ENCODE measurements at places on chromosomes 4 and X.

DNA sequence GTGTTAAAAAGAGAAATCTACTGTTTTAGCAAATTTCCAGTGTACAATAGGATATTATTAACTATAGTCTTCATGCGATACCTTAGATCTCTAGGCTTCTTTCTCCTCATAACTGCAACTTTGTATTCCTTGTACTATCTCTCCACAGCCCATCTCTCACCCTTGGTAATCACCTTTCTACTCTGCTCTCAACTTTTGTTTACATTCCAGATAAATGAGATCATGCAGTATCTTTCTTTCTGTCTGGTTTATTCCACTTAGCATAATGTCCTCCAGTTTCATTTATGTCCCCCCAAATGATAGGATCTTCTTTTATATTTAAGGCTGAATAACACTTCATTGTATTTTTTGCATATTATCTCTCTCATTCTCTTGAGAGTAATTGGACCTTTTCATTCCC lies 165.5 kb downstream of the HS3ST1 start:
- no peak for DNase-seq

DNA sequence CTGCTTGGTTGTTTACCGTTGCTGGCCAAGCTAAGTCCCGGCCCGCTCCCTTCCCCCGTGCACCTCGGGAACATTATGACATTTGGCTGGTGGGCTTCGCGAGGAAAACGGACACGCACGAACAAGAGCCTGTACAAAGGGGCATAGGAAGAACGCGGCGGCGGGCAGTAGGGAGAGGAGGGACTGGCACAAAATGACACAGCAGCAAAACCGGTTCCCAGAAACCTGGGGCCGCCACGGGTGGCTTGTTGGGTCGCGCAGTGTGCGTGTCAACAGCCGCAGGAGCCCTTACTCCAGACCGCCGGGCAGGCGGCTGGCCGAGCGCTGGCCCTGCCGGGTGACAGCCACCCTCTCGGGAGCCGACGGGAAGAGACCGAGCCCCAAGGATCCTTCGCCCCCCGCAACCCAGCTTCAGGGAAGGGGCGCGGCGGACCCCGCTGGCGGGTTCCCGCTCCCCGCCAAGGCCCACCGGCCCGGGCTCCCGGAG lies 1.6 kb upstream of the LIN54 start:
- no peak for DNase-seq

DNA sequence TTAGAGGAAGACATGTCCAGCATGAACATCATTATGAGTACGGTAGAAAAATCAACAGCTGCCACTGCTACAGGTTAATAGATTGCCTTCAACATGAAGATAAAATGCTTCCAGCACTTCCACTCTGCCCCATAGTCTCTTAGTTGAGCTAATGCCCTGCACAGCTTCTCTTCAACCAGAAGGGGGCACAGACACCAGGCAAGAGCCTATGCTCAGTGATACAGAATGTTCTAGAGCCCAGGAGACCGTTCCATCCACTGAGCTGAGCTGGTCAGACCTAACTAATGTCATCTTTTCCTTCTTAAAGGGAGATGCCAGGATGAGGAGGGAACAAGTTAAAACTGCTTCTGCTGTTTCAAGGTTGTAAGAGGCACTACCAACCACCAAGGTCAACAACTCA lies 42.2 kb downstream of the SMIM10L2A start:
- DNase-seq: no peak

DNA sequence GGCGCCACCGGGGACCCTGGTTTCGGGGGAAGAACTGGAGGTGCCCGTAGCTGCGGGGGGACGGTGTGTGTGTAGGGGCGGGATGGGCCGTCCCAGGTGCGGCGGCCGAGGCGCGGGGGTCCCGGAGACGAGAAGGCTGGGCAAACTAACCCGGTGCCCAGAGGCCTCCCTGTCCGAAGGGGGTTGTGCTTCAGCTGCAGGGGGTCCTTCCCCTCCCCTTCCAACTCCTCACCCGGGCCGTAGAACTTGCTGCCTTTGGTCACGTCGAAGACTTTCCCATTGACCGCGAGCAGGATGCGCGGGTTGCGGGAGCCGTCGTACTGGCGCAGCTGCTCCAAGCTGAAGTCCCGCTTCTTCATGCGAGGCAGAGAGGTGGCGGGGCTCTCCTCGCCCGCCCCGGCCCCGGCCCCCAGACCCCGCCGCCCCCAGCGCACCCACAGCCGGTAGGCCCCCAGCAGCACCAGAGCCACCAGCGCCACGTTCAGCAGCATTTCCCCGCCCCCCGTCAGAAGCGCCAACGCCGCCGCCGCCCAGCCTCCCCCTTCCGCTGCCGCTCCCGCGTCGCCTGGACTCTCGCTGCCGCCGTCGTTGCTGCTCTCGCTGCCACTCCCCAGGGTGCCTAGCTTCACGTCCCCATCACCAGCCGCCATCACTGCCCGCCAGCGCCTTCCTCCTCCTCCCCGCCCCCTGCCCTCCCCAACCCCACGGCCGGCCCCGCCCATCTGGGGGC lies at the start of gene PGRMC2:
Gene PGRMC2 (minus strand): TSS at position 673 of the 730 bp plus-strand sequence. CDS start 23 bp downstream, at position 650.
- DNase-seq: no peak

Data from AG04450 (cell line).